Left forelimb (tissue), 1 donor: ENCODE measurements at places on chromosomes 13 and 19.
A peak's percentile ranks its signal among the peaks of the same experiment; 100 is the strongest.

- no peak for DNase-seq
These were observed 19.2 kb downstream of the NCAN start for GRCh38 chr19:19230999-19231398.

- no peak for DNase-seq
These were observed 17.7 kb upstream of the OLFM2 start for GRCh38 chr19:9953802-9954542.

DNA sequence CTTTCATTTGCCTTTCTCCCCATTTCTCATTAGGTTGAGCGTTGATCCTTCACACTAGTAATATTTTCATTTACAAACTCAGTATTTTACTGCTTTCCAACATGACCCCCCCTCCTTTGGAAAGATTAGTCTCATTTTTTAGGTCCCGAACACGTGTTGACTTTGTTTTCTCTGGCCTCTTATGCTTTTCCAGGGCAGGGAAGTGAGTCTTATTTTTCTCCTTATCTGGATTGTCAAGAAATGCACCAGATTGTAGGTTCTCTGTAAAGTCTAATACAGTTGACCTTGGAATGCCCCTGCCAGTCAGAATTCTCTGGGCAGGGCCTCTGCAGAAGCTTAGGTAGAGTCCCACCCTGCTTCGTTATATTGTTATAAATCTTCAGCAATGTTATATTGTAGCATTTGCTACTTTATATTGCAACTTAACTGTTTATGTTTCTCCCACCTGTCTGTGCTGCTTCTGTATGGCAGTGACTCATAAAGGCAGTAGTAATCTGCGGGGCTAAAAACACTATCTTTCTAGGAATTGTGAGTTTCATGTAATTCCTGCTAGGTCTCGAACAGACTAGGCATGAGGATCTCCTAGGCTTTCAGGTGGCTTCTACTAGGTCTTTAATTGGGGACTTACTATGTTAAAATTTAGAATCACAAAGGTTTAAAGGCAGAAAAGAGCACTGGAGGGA lies 2.0 kb downstream of the TDRD3 start:
- DNase-seq = no peak

- no peak for DNase-seq
These were observed 147.5 kb downstream of the DIAPH3 start for GRCh38 chr13:60016229-60016628.

- DNase-seq = no peak
These were observed 622 bp downstream of the RASA3 start for GRCh38 chr13:114131583-114132418.

GRCh38 chr19:35135389-35135909 lies 590 bp upstream of the LGI4 start:
- peak; percentile 86 for DNase-seq

GRCh38 chr13:105948143-105948542 lies 587.3 kb downstream of the EFNB2 start:
- no peak for DNase-seq

GRCh38 chr19:47456721-47457474 lies 14.8 kb downstream of the SLC8A2 start:
- no peak for DNase-seq

GRCh38 chr13:61275736-61276135 lies 139.9 kb downstream of the PCDH20 start:
- DNase-seq = no peak

- no peak for DNase-seq
These were observed 88.4 kb upstream of the OXGR1 start for GRCh38 chr13:97082461-97083207.

DNA sequence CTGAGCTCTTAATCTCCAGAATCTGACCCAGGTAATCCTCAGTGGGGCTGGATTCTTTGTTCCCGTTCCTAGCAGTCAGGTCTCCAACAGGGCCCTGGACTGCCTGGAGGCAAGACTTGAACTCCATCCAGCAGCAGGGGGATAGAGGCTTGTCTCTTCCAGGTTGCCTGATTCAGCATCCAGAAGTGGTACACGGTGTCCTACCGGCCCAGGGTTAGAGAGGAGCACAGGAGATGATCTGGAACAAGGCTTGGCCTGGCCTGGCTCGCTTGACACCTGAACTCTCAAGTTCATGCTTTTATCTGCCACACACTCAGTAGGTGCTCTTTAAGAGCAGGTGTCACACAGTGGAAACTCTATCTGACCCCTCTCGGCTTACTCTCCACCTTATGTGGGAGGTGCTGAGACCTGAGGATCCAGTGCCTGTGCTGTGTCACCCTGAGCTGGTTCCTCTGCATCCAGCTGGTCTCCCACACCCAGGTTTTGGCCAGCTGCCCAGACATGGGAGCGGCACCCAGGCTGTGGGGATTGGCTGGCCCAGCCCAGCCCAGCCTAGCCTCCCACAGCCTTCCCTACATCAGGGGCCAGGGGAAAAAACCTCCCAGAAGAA lies at the start of gene CYP4F3:
CYP4F3 (plus strand) TSS at position 604 of the 610 bp plus-strand sequence. CDS start 519 bp downstream, outside the sequence.
- no peak for DNase-seq
